Dermis blood vessel endothelial cell (primary cell): ENCODE measurements at places on chromosomes 1 and 21.
A peak's percentile ranks its signal among the peaks of the same experiment; 100 is the strongest.

DNA sequence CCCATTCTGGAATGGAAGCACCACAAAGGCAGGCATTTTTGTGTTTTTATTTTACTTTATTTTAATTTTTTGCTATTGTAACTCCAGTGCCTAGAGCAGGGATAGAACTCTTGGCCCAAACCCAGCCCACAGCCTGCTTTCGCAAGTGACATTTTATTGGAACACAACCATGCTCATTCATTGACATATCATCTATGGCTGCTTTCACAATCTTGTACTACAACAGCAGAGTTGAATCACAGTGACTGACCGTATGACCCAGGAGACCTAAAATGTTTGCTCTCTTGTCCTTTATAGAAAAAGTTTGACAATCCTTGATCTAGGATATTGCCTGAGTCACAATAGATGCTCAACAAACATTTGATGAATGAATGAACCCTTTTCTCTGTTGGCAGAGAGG is 83.9 kb upstream of the ATP1A1 start:
- no peak for DNase-seq

DNA sequence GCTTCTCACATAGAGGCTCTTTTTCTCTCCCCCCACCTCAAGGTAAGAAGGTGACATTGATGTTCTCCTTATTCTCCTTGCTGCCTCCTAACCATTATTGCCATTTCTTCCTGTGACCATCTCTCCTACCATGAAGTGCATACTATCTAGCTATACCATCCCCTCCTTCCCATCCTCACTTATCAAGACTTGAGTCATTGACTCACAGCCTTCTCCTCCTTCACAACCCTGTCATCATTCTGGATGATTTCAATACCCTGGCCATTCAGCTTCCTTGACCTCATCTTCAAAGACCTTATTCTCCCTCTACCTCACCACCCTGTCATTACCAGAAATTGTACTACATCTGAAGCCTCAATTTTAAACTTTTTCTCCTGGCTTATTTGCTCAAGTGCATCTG is 10.9 kb upstream of the HIPK1 start:
- DNase-seq = no peak

DNA sequence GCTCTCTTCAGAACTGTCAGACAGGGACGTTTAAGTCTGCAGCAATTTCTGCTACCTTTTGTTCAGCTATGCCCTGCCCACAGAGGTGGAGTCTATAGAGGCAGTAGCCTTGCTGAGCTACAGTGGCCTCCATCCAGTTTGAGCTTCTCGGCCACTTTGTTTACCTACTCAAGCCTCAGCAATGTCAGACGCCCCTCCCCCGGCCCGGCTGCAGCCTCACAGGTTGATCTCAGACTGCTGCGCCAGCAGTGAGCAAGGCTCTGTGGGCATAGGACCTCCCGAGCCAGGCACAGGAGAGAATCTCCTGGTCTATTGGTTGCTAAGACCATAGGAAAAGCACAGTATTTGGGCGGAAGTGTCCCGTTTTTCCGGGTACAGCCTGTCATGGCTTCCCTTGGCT is 89.9 kb upstream of the PDC start:
- DNase-seq = no peak

GRCh38 chr1:24908591-24909259 is 21.4 kb downstream of the RUNX3 start:
- DNase-seq = no peak

GRCh38 chr1:238143038-238143437 is 252.3 kb upstream of the ZP4 start:
- no peak for DNase-seq

DNA sequence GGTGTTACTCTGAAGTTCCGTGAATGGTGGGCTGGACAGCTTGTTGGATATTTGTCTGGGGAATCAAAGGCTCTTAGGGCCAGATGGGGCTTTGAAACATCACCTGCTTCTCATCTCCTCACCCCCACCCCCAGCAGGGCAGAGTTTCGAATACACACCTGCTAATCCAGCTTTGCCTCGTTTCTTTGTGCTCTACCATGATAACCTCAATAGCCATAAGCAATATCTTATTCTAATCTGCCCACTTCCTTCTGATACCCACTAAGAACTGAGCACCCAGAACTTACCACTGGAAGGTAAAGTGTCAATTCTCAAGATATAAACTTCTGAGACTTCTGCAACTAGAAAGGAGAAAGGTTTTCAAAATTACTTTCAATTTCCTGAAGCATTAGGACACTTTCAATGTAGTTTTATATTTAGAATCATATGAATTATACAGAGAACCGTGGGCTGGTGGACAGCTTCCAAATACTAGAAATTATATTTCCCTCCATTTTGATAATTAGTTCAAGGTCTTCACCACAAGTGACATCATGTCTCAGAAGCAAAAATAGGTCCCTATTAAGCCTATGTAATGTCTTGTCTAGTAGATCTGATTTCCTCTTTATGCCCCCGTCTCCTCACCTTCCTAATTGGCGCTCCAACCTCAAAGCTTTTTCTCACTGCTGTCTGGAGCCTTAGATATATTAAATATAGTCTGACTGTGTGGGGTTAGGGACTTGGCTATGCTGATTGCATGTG is 64.4 kb upstream of the NEK2 start:
- no peak for DNase-seq

DNA sequence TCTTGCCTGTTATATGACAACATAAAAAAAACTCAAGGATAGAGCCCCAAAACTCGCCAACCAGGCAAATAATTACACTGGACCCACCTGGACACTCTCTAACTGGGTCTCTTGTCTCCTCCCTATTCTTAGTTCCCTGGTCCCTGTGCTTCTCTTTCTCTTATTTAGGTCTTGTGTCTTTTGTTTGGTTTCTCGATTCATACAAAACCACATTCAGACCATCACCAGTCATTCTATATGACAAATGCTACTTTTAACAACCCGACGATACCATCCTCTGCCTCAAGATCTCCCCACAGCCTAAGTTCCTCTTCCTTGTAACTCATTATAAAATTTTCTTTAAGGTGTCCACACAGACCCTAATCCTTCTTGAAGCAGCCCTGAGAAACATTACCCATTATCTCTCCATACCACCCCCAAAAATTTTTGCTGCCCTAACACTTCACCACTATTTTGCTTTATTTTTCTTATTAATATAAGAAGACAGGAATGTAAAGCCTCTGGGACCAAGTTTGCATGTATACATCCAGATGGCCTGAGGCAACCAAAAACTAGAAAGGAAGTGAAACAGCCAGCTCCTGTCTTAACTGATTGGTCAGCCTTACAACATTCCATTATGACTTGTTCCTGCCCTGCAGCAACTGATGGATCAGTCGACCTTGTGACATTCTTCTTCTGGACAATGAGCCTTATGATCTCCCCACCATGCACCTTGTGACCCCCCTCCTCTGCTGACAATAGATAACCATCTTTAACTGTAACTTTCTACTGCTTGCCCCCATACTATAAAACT is 638.2 kb downstream of the AMY1C start:
- DNase-seq = no peak

DNA sequence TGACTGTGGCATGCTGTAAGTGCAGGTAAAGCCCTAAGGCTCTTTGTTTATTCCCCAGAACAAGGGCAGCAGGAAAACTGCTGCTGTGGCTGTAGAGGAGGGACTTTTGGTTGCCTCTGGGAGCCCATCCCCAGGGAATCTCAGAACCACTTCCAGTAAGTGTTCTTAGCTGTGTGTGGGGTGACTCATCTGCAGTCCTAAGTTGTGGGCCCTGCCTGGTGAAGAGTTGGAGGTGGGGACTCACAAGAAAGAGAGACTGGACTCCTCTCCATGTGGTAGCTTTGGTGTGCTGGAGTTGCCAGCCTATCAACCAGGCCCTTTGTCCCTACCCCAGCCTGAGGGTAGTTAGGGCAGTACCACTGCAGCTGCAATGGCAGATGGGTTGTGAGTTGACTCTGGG is 24.0 kb upstream of the DENND1B start:
- DNase-seq = peak; percentile 7

GRCh38 chr1:8473891-8474300 is 156.0 kb downstream of the SLC45A1 start:
- DNase-seq = no peak

DNA sequence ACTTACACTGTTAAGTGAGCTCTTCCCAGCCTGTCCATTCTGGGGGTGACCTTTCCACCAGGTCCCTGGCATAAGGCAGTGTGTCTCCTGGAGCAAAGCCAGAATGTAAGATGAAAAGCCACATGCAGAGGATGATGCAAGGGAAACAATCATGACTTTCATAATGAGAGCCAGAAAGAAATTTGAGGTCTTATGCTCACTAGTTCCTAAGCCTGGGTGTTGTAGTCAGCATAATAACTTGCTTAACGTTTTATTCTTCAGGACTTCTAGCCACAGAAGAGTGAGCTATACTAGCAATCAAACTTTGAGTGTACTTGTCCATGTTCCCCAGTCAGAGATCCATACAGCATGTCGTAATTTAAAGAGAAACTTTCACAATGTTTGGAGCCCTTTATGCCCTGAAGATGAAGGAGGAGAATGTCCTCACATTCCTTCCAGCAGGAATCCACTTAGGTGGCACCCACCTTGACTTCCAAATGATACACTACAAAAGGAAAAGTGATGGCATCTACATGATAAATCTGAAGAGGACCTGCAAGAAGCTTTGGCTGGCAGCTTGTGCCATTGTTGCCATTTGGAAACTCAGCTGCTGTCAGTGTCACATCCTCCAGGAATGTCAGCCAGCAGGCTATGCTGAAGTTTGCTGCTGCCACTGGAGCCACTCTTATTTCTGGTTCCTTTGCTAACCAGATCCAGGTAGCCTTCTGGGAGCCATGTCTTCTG is 60.5 kb upstream of the FOXD3 start:
- no peak for DNase-seq

DNA sequence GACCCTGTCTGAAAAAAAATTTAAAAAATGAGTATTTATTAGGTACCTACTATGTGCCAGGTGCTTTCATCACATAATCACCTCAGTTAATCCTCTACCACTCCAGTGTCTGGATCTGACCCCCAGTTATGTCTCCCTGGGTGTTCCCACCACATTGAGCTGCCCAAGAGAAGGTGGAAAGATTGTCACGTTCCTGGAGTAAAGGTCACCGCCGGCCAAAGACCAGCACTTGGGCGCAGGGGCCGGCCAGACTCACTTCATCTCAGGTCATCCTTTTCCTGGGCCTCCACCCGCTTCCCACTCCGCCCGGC is 714 bp downstream of the PYCR2 start:
- no peak for DNase-seq

GRCh38 chr1:48291421-48291820 is 68.9 kb downstream of the SLC5A9 start:
- no peak for DNase-seq

GRCh38 chr1:192272732-192273131 is 44.1 kb upstream of the RGS21 start:
- no peak for DNase-seq
